Mesendoderm (in vitro differentiated cells): ENCODE measurements at places on chromosomes 11 and 22.

DNA sequence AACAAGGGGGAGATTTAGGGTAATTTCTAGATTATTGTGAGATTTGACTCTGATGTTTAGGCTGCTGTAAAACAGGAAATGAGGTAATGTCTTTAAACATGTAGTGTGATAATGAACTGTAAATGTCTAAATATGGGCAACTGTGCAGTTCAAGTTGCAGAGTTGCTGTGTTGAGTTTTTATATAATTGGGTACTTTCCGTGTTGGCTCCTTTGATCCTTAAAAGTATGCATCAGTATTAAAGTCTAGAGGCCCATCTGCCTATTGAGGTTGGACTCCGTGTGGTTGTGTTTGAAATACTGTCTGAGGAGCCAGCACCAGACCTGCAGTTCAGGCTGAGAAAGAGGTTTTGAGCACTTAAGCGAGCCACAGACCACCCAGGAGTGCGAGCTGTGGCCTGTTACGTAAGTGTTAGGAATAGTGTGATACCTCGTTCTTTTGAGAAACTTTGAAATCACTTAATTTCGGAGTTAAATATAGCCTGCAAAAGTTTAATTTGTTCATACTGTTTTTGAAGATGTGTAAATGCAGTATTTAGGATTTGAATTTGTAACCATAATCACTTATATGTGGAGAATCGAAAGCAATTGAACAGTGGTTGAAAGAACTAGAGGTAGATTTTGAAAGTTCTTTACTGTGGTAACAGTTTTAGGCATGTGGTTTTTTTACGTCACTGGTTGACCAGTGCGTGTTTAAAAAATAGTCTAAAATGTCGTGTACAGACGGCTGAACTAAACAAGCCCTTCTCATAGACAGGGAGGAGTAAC, 9.0 kb downstream of the FAM118A start:
- peak; percentile 48 for DNase-seq

DNA sequence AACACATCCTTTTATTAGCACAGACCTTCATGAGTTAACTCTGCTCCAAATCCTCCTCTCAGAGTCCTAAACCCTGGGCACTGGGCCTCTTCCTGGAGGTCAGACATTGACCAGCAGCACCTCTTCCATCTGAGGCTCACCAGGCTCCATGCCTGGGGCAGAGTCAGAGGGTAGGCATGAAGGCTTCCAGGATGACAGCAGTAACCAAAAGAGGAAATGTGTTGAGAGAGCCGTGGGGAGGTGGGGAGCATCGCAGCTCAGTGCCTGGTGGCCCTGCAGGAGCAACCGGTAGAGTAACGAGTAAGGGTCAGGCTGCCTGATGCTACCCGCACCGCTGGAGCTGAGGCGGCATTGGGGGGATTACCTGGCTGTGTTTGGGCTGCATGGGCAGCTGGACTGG, 9.4 kb upstream of the NAV2 start:
- DNase-seq = no peak

- peak; percentile 66 for DNase-seq
Measured at GRCh38 chr11:19772480-19772879, 59.8 kb downstream of the NAV2 start.

DNA sequence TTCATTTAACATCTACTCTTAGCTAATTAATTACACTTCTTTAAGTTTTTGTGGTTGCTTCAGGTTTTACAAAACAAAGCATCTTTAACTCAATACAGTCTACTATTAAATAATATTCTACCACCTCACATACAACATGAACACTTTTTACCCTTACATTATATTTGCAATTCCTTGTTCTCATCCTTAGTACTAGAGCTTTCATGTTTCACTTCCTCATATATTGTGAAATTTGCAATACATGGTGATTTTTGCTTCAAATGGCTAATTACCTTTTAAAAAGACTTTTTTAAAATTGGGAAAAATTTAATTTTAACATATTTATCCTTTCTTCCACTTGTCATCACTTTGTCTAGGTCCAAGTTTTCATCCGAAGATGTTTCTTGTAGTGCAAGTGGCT, 37.5 kb downstream of the RSF1 start:
- DNase-seq = no peak

DNA sequence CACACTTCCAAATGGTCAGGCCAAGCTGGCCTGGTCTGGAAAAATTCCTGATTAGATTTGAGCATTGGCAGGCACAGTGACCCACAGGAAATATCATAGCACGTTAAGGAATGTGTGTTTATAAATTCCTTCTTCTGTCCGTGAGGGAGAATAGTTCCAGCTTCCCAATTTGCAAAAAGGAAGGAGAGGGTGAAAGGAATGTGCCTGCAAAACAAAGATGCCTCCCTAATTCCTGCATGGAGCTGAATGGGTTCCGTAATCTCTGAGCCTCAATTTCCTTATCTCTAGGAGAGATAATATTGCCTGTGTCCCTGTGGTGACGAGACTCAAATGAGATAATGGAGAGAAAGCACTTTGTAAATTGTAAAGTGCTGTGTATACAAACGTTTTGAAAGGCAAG, 105.1 kb downstream of the FEZ1 start:
- peak; percentile 92 for DNase-seq

DNA sequence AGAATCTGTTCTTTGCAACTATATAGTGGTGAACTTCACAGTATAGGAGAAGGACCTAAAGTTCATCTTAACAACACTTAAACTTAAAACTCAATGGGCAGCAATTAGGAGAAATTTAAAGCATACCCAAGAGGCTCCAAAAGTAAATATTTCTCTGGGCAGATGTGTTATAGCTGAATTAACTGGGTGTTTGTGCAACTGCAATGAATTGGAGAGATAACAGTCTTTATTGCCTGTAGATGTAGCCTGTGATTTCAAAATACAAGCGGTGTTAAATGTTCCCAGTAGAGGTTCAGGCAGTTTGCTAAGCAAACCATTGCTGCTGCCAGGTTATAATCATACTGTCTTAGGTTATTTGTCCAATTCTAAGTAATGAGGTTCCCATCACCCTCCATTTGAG, 294.1 kb upstream of the MTNR1B start:
- DNase-seq = no peak

GRCh38 chr22:31239771-31240370, 27.8 kb downstream of the LIMK2 start:
- DNase-seq = no peak

GRCh38 chr11:128409476-128409875, 177.9 kb downstream of the ETS1 start:
- DNase-seq = no peak

GRCh38 chr11:64880240-64881001, 2.0 kb upstream of the EHD1 start:
- no peak for DNase-seq

- peak; percentile 84 for DNase-seq
Measured at GRCh38 chr22:37198258-37199102, 10.4 kb upstream of the C1QTNF6 start.

DNA sequence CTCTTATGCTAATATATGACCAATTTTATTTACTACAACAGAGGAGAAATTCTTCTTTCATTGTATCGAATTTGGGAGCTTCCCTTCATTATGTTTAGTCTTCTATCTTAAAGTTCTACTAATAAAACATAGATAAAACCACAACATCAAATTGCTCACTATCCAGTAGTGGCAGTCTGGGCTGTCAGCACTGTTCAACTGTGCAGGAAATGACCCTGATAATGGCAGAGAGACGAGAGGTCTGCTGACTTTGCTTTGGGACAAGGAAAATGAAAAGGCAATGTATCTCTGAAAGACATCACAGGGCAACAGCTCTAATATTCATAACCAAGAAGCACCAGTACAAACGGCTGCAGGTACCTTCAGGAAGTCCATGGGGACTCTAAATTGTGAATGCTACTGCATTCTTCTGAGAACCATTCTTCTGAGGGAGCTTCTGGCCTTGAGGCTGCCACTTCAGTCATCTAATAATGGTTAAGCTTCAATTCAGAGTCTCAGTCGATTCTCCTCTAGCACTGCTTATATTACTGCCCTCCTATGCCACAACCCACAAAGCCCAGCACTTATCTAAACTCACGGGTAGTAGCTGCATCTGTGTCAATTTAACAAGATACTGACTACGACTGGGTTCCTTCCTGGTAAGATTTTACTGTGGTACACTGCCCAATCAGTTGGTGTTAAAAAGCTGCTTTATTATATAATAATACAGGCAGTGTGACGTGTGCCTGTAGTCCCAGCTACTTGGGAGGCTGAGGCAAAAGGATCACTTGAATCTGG, 44.2 kb downstream of the CKAP5 start:
- DNase-seq = no peak

DNA sequence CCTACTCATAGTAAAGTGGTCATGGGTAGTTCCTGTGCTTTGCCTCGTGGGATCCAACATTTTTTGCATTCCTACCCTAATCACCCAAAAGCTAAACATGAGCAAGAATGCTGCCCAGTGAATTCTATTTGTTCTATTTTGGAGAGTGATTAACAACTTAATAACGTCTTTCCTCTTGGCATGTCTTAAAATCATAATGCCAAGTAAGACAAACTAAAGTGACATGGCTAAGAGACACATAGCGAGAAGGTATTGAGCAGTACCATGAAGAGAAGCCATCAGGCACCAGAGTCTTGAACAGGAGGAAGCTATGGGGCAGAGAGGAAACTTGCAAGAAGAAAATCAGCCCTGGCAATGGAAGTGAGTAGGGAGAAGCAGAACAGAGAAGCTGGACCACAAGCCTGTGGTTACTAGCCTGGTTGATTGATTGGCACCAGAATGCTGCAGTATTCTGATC, 32.0 kb downstream of the EXPH5 start:
- peak; percentile 55 for DNase-seq

- no peak for DNase-seq
Measured at GRCh38 chr22:20258584-20259326, 9.4 kb downstream of the RTN4R start.

DNA sequence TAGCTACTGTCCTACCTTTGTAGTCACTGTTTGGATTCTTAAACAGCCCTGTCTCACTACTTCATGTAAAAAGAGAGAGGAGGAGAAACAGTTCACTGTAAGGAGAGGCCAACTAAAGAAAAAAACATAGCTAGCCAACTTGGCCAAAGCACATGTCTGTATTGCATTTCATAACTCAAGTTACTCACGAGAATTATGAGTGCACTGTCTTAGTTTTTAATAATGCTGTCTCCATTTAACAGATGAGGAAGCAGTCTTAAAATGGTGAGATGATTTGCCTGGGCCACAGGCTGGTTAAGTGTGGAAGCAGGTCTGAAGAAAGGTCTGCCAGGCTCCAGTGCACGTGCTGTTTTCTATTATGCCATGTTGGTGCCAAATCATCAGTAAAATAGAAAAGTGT, 104.5 kb downstream of the UVRAG start:
- DNase-seq = no peak

GRCh38 chr22:24510637-24511625, 15.8 kb downstream of the UPB1 start:
- peak; percentile 63 for DNase-seq

DNA sequence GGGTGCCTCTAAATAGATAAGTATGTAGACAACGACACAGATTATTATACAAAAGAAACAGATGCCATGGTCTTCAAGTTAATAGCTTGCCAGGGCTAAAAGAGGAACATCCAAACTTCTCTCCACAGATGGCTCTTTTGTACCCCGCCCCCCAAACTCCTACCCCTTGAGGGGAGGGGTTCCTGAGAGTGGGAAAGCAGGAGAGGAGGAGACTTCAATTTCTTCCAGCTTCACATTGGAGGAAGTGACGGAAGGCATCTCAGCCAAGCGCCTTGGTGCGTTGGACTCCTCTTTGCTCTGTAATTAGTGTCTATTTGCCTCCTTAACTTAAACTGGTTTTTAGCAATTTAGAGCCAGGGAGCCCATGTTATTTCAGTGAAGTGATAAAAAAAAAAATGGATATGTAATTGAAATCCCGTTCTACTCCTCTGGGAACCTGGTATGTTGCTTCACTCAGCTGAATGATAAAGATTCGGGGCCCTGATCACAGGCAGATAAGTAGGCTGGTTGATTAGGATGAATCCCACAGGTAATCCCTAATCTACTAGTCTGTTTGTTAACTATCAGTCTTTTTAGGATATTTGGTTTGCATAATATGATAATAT, 580.9 kb upstream of the CADM1 start:
- DNase-seq = no peak

DNA sequence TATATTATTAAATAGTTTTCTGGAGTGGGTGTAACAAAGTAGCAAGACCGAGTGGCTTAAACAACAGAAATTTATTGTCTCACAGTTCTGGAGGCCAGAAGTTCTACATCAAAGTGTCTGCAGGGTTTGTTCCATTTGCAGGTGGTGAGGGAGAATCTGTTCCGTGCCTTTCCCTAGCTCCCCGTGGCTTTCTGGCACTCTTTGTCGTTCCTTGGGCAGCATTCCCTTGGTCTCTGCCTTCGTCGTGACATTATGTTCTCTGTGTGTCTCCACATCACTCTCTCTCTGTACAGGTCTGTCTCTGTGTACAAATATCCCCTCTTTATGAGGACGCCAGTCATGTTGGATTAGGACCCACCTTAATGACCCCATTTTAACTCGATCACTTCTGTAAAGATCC, 38.2 kb downstream of the LDLRAD3 start:
- DNase-seq = no peak

- DNase-seq = peak; percentile 39
Measured at GRCh38 chr11:33116535-33116934, 44.7 kb downstream of the CSTF3 start.

DNA sequence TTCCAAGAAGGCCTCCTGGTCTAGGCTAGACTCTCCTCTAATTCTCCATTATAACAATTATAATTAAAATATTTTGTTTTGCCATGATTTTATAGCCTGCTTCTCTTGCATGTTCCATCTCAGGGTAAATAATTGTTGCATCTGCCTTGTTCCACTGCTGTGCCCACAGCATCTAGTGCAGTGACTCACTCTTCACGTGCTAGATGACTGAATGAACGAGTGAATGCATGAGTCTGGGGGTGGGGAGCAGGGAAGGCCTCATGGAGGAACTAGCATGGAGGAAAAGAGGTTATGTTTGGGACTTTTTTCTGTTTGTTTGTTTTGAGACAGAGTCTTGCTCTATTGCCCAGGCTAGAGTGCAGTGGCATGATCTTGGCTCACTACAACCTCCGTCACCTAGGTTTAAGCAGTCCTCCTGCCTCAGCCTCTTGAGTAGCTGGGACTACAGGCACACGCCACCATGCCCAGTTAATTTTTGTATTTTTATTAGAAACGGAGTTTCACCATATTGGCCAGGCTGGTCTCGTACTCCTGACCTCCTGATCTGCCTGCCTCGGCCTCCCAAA, 5.2 kb upstream of the OAF start:
- no peak for DNase-seq

DNA sequence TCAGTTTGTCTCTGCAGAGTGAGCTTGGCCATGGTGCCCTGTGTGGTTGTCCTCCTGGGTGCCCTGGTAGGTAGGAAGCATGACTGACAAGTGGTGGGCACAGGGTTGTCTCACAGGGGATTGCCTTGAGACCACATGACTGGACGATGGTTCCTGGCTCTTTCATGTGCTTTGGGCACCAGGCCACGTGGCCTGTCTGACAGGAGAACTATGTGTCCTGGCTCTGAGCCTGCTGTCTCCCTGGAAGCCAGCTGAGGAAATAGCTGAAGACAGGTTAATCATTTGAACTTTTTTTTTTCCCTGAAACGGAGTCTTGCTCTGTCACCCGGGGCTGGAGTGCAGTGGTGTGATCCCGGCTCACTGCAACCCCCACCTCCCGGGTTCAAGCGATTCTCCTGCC, 93.2 kb downstream of the LDLRAD3 start:
- no peak for DNase-seq

GRCh38 chr22:50504369-50505211, 2.9 kb downstream of the LMF2 start:
- no peak for DNase-seq
